Urinary bladder (tissue), 4 donors: ENCODE measurements at places on chromosomes 11 and 22. TPM values are rescaled to one million over a fixed set of nuclear protein-coding genes. Genes with fewer than 3 reads are reported as not detected.

DNA sequence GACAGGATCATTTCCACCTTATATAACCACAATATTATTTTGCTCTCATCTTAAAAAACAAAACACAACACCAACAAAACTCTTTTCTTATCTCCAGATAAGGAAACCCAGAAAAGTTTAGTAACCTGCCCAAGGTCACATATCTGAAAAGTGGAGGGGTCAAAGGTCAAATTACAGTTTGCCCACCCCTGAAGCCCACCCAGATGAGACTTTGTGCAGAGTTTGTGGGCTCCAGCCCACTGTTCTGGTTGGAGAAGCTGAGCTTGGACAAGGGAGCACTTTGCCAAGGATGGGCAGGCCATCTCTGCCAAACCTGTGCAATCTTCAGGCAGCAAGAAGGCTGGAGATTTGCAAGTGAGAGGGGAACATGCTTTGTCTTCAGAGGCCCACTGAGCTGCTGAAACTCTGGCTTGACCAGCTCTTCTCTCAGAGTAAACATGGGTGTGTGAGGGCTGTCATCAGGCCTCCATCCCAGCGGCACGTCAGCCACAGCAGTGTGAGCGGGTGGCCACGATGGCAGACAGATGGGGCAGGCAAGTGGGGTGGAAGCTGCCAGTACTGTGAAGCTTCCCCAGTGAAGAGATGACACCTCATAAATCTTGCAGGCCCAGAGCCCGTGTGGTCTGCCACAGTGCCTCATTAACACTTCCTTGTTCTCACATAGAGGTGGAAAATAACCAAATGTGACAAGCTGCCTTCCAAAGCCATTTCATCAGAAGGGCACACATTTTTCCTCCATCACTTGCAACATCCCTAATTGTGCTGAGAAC lies 111.8 kb downstream of the CCDC81 start:
- no peak for DNase-seq

- DNase-seq = no peak
These were observed 871 bp upstream of the SEZ6L start for GRCh38 chr22:26168330-26168851.

DNA sequence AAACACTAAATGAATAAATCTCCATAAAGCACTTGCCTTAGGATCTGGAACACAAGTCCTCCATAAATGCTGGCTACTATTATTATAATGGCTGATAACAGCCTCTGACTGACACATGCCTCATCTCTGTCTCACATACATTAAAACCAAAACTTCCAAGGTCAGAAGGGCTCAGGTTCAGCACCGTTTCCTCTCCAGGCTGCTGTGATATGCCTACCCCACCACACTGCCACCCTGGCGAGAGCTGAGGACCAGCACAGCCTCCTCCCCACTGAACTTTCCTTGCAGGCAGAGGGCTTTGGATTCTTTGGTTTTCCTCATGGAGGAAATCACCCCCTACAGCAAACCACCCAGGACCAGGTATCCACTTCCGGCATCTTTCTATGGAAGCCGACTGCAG lies 112.8 kb downstream of the ABTB2 start:
- no peak for DNase-seq

- no peak for DNase-seq
These were observed 101.9 kb downstream of the CTTN start for GRCh38 chr11:70500076-70500847.

GRCh38 chr11:67582011-67582410 lies 1.6 kb upstream of the GSTP1 start:
- DNase-seq = no peak

DNA sequence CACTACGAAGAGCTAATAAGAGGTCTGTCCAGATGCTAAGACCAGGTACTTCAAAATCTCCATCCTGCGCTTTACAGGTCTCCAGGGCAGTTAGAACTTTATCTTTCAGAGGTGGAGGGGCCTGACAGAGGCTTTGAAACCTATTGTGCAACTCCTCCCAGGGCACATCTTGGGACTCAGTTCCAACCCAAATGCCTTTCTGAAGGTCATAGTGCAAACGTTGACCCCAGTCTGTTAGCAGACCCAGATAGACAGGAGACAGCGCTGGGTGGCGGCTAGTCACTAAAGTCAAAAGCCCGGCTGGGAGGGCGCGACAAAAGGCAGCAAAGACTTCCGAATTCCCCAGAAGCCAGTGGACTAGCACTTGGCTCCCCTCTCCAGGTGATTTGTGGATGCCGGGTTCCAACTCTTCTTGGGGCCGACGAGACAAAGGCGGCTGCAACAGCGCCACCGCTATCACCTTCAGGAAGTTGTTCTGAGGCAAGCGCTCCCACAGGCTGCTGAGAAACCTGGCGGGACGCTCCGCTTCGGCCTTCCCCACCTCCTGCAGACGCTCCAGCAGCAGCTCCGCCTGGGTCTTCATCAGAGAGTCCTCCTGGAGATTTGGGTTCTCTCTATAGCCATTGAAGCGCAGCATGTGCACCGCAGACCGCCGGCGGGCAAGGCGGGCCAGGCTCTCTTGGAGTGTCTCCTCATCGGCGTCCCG lies 728 bp downstream of the FANCF start:
- peak; percentile 33 for DNase-seq

- no peak for DNase-seq
These were observed 47.1 kb upstream of the EMID1 start for GRCh38 chr22:29158546-29158945.

GRCh38 chr11:17573526-17573925 lies 26.5 kb downstream of the OTOG start:
- DNase-seq = no peak

DNA sequence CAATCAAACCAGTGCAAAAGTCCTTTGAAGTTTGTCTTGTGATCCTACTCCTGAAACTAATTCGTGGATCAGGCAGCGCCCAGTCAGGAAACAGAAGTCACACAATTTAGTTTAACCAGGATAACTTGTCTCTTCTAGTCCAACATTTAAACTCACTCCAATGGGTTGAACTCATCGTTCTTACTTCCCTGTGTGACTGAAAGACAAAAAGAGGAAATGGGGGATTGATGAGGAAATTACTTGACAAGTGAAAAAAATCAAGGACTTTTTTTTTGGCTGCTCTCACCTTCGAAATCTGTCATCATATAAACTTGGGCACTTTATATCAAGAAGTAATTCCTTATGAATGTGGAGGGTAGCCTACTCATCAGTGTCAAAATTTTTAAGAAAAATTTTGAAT lies 78.4 kb downstream of the HSD17B12 start:
- no peak for DNase-seq

- DNase-seq = peak; percentile 23
These were observed 91.1 kb upstream of the LMO1 start for GRCh38 chr11:8354622-8355415.

DNA sequence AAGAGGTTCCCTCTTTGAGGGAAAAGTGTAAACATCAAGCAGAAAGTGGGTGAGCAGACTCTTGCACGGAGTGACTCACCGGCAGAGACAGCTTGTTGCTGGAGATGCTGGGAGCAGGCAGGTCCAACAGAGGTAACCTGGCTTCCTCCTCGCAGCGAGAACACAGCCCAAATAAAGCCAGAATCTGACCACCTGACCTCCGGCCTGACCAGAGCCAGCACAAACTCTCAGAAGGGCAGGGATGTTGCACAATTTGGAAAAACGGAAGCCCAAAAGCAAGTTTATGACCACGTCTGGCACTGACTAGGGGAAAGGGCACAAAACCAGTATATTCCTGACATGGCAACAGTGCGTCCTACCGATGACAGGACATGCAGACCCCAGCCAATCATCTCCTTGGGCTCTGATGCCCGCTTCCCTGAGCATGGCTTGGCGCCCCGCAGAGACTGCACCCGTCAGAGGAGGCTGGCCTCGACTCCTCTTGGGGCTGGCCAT lies 5.4 kb downstream of the SMCO4 start:
- DNase-seq = no peak

GRCh38 chr11:76243193-76243956 lies 37.1 kb upstream of the WNT11 start:
- no peak for DNase-seq

- DNase-seq = peak; percentile 31
These were observed 1.7 kb downstream of the PHF21A start for GRCh38 chr11:46119352-46120216.

- DNase-seq = no peak
These were observed 14.4 kb downstream of the CABIN1 start for GRCh38 chr22:24025475-24025874.

GRCh38 chr22:27810609-27811151 lies 9.1 kb upstream of the MN1 start:
- no peak for DNase-seq

GRCh38 chr11:861105-861479 lies 18.4 kb downstream of the TSPAN4 start:
- no peak for DNase-seq

Gene KRTAP5-10
- not detected for total RNA-seq

Gene HOATZ
- total RNA-seq = not detected

Gene CEND1
- total RNA-seq = not detected

Gene C11orf97
- total RNA-seq = not detected

Gene ATF4
- 154 TPM for total RNA-seq

Gene TIMM10B
- total RNA-seq = 25.9 TPM

Gene MYOD1
- 1.1 TPM for total RNA-seq

Gene USP2
- total RNA-seq = 1.1 TPM

Gene NLRP6
- total RNA-seq = not detected

Gene DGCR6
- 4.4 TPM for total RNA-seq

Gene LRRC32
- total RNA-seq = 16.3 TPM

Gene SMTNL1
- total RNA-seq = 0.16 TPM
